ENCODE measurements at places on chromosomes 16 and 17.

- DNase-seq = no peak
These were observed 71.5 kb downstream of the SLC5A11 start for GRCh38 chr16:24917236-24917635.

DNA sequence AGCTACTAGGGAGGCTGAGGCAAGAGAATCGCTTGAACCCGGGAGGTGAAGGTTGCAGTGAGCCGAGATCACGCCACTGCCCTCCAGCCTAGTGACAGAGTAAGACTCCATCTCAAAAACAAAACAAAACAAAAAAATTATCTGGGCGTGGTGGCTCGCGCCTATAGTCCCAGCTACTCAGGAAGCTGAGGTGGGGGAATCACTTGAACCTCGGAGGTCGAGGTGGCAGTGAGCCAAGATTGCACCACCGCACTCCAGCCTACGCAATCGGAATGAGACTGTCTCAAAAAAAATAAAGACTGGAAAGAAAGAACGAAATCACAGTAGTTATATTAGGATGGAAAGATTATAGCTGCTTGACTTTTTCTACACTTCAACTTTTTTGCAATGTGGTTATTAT lies 18.9 kb downstream of the COG1 start:
- DNase-seq = peak; percentile 71

GRCh38 chr16:2783581-2784357 lies 3.6 kb downstream of the PRSS33 start:
- DNase-seq = no peak

- DNase-seq = no peak
These were observed 21.2 kb upstream of the CCL1 start for GRCh38 chr17:34384271-34384670.

DNA sequence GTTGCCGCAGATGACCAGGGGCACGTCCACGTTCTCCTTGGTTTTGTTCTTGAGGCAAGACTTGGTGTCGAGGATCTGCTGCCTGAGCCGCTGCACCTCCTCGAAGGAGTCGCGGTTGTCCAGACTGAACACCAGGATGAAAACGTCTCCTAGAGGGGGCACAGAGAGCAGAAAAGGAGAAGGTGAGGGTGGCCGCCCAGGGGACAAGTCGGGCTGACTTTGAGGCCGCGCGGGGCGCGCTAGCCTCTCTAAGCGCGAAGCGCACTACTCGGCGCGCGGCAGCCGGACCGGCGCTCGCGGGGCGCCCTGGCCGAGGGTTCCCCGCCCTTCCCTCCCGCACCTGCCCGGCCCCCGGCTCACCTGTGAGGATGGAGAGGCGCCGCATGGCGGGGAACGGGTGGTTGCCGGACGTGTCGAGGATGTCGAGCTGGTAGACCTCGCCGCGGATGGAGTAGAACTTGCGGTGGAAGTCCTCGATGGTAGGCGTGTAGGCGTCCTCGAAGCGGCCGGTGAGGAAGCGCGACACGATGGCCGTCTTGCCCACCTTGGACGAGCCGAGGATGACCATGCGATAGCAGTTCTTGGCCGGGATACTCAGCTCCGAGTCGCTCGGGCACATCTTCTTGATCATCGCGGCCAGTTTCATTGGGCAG lies 533 bp downstream of the RASD1 start:
- DNase-seq = peak; percentile 34

DNA sequence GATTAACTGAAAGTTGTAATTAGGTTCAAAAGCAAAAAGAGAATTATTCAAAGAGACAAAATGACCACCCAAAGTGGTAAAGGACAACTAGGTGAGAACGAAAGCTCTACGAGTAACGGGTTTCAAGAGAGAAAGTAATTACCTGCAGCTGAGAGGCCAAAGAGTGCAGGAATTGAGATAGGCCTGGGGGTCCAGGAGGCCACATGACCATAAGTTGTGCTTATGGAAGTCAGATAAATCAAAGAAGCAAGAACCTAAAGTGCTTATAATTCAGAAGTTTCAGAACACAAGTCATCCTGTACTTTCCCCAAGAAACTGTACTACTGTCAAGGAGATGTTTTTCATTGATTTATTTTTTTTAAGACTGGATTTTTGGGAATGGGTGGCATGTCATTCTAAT lies 91.1 kb downstream of the TANGO6 start:
- DNase-seq = no peak

GRCh38 chr16:87317750-87318644 lies 805 bp upstream of the C16orf95 start:
- DNase-seq = peak; percentile 48

DNA sequence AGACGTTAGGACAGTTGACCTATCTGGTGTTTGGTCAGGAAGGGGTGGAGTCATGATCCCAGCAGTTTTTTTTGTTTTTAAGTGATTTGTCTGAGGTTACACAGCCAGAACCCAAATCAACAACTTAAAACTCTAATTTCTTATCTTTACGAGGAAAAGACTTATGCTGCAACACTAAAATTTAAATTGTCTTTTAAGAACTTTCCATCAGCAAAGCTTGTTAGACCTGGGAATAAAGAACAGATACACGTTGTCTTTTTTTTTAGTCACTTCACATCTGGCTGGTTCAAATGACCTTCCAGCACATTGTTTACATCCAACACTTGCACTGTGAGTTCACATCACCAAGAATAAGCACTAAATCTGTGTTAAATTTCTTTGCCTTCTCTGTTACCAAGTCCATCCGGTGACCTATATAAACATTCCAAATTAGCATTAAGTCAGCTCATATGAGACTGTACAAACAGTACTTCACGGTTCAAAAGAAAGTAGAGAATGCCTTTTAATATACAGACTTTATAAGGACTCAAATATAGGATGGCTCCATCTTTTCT lies 115.0 kb downstream of the HS3ST2 start:
- no peak for DNase-seq

GRCh38 chr16:24347556-24347955 lies 91.4 kb downstream of the CACNG3 start:
- DNase-seq = no peak

- DNase-seq = no peak
These were observed 4.9 kb downstream of the GIT1 start for GRCh38 chr17:29584452-29585079.

DNA sequence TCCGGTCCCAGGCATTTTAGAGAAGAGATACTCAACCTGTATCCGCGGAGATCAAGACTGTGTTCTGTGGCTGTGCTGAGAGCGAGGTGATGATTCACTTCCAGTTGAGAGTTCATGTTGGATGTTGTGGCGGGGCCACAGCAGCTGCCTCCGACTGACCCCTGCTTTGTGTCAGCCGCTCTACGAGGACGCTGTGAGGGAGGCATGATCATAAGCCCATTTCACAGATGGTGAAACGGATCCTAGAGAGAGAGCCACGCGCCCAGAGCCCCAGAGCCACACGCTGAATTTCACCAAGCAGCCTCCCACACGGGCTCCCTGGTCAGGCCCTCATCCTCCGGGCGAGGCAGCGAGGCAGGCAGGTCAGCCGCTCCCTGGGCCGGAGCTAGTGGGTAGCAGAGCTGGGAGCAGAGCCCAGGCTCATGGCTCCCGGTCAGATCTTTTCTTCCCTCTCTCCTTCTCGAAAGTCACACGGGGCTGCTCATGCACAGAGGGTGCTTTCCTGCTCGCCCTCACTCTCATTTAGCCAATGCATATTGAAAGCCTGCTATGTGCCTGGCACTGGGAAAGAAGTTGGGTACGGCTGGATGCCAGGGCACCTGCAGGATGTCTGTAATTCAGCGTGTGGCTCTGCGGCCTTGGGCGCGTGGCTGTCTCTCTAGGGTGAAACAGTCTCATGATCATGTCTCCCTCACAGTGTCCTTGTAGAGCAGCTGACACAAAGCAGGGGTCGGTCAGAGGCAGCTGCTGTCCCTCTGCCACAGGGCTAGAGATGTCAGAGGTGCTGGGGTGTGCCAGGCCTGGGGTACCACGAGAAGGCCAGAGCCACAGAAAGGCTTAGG lies 155.6 kb upstream of the CHMP6 start:
- DNase-seq = no peak

GRCh38 chr17:72462814-72463213 lies 342.0 kb downstream of the SOX9 start:
- DNase-seq = no peak

DNA sequence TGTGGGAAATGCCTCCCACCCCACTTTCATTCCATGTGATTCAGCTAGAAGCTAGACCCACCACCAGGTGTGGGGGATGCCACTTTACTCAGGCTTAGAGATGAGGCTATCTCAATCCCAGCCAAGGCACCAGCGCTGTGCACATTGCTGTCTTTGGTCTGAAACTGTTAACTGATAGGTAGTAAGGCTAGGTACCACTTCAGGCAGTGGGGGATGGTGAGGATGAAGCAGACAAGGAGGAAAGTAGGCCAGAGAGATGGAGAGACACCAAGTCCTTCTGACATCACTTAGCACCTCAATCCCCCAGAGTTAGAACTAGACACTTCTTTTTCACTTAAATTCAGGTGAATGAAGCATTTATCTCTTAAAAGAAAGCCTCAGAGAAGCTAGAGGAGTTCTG lies 35.8 kb downstream of the ADAMTS18 start:
- DNase-seq = no peak

DNA sequence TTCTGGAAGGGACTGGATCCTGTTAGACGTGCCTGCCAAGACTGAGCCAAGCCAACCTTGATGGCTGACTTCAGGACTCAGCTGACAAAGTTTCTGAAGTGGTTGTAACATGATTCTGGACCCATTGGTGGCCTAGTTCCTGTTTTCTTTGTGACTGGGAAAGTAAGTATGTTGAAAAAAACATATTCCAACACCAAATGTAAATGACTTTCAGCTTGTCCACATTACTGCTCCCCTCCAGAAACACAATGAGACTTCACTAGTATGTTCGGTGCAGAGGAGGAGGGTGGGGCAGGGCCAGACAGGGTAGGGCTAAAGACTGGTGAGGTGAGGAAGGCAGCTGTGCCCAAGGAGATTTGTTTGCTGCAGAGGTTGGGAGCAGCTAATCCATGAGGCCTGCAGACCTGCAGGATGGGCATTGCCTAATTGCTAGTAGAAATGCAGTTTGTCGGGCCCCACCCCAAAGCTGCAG lies 26.4 kb downstream of the NMT1 start:
- DNase-seq = no peak

- DNase-seq = no peak
These were observed 5.6 kb upstream of the TBX2 start for GRCh38 chr17:61393904-61394629.

GRCh38 chr17:29256735-29257466 lies 10.2 kb downstream of the CRYBA1 start:
- DNase-seq = no peak

DNA sequence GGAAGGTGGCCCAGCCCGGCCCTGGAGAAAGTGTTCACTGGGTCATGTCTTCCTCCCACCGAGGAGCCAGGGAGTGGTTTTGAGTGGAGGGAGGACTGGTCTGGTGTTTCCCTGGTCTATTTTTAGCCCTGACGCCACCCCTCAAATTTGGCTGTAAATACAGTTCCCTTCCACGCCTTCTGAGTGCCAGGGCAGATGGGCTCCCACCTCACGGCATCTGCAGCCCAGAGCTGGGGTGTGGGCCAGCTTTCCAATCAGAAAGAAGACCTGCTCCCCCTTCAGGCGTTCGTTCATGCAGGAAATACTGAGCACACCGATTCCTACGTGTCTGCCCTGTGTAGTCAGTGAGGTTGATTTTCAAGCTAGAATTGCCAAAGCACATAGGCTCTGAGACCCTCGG lies 53.7 kb downstream of the SNX20 start:
- DNase-seq = peak; percentile 50

DNA sequence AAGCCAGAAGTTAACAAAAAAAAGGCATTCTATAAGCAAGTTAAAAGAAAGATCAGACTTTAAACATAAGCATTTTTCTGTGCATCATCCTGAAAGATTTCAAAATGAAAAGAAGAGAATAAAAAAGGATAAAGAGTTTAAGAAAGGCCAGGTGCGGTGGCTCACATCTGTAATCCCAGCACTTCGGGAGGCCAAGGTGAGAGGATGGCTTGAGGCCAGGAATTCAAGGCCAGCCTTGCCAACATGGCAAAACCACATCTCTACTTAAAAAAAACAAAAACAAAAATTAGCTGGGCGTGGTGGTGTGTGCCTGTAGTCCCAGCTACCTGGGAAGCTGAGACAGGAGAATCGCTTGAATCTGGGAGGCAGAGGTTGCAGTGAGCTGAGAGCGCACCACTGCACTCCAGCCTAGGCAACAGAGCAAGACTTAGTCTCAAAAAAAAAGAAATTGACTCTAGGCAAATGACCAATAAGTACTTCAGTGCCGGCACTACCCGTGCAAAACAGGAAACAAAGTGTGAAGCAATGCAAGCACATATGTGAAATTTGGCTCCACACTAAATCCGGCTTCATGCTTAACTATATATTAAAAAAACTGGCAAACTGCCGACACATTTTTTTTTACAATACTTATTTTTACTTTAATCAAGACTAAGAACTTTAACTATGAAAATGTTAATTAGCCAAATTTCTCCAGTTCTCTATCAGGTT lies 83.2 kb upstream of the C17orf78 start:
- DNase-seq = no peak

DNA sequence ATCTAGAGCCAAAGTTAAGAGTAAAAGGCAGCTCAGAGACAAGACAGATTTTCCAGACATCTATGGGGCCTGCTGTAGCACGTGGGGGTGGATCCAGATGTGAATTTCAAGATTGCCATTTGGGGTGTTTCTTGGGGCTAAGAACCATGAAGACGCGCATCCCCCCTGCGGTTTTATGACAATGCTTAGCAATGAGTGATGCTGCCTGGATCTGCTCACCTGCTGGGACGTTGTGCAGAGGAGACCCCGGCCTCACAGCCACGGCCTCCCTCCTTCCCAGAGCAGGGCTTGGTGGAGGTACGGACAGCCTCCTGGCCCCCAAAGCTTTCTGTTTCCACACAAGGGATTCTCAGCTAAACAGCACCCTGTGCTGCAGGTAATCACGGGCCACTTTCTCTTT lies 151.5 kb upstream of the DYNLRB2 start:
- no peak for DNase-seq

- DNase-seq = peak; percentile 43
These were observed 254.4 kb downstream of the C16orf95 start for GRCh38 chr16:87062569-87063442.

DNA sequence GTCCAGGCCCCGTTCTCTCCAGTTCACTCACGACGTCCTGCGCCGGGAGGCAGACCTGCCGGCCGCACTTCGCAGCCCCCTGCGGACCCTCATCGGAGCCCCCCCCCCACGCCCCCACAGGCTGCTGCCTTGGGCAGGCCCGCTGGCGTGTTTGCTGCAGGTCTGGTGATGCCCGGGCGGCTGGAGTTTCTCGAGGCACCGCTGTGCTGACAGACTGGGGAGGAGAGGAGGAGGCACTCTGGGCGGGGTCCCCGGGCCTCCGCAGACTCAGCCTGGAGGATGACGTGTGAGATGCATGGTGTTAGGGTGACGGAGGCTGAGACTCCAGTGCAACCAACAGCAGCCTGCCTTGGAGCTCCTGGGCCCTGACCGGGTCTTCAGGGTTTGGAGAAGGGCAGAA lies 24.1 kb downstream of the BAIAP2 start:
- no peak for DNase-seq

All from activated naive CD8-positive, alpha-beta T cell treated with anti-CD3 and anti-CD28 coated beads for 36 hours (primary cell).